ENCODE measurements at places on chromosomes 5 and 9.

DNA sequence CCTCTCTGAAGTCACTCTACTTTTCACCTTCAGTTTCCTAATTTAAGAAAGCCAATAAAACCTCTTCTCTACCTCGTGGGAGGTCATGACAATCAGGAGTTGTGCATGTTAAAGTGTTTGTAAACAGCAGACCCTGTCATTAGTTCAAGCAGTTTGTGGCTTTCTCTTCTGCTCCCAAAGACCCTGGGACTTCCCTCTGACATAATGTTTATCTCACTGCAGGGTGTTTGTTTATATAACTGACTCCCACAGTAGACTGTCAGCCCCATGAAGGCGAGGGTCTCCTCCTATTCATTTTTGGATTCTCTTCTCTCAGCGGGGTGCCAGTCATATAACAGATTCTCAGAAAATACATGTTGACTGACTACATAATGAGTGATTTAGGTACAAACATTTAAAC, 360.0 kb upstream of the ZNF462 start:
- DNase-seq, result no peak

DNA sequence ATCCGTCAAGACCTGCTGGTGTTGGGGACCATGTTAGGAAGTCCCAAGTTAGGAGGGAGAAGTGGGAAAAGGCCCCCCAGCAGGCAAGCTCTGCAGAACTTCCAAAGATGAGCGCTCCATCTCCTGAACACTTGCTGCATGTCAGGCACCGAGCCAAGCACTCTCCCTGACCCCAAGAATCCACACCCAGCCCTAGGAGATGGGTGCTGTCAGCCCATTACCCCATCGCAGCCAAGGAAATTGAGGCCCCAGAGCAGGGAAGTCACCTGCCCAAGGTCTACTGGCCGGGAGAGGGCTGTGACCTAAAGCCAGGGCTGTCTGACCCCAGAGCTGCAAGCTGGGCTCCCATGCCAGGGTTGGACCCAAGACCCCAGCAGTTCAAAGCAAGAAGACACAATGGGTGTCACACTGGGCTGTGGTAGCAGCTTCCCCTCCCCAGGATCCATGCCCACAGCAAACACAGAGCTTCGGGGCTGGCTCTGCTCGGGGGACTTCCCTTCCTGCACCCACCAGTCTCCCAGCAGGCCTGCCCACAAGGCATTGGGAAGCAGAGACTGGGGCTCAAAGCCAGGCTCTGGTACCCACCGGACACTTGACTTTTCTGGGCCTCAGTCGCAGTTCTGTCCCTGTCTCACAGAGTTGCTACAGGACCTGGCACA, 13.5 kb downstream of the EEIG1 start:
- no peak for DNase-seq

GRCh38 chr5:37086466-37087173, 162.6 kb downstream of the CPLANE1 start:
- DNase-seq, result no peak

DNA sequence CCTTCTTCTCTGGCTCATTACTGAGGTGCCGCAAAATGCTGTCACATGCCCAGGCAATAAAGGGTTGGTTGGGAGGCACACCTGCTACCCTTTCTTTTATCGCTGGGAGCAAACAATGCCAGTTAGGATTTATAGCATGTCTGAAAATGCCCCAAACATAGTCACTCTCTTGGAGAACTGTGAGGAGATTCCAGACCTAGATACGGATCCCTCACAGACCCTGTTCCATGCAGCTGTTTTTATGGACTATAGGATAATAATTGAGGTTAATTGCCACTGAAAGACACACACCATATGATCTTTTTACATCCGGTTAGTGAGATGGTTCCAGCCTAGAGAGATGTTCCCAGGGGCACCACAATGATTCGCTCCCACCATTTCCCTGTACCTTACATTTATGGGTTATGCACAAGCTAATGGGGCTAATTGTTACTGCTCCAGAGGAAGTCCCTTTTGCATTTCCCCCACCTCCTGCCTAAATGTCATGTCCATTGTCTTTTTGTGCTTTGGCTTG, 318.1 kb downstream of the PIK3R1 start:
- no peak for DNase-seq

- no peak for DNase-seq
These were observed 28.4 kb downstream of the ZFP62 start for GRCh38 chr5:180832638-180833068.

DNA sequence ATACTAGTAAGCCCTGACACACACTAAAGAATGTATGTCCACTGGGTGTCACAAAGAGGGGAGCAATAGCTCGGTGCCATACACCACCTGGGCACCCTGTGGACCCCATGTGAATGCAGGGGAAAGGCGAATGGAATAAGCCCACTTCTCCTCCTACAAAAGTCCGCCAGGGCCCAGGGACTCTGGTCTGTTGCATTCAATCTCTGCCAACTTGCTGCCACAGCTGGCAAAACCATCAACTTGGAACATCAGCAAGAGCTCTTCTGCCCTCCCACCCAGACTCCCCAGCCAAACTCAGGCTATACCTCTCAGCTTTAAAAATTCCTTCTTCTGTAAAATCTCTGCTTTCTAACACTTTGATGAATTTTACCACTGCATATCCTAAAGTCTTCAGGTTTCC, 54.5 kb downstream of the PFDN1 start:
- no peak for DNase-seq

- DNase-seq, result no peak
These were observed 17.9 kb upstream of the GDNF start for GRCh38 chr5:37857696-37858095.

- DNase-seq, result no peak
These were observed 4.2 kb downstream of the SMC5 start for GRCh38 chr9:70262948-70263347.

DNA sequence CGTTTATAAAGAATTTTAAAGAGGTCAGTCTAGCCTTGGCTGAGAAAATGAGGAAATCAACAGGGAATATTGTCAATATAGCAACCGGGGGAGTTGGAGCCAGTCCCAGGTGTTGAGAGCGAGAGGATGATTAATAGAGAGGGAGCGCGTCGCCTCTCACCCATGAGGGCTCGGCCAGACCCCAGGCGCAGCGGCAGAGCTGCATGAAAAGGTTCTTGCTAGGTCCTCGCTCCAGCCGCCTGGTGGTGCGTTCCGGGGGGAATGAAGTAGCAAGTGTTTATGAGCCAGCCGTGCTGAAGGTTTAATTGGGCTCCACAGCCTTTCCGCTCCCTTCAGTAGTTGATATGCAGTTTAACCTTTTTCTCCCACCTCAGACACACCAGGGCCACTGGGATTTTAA, 167.3 kb upstream of the IRX1 start:
- DNase-seq, result no peak

GRCh38 chr5:154836225-154836624, 14.2 kb downstream of the FAXDC2 start:
- DNase-seq, result no peak

- DNase-seq, result no peak
These were observed 428.2 kb downstream of the ANXA1 start for GRCh38 chr9:73579823-73580222.

GRCh38 chr9:16484744-16485143, 385.7 kb downstream of the BNC2 start:
- DNase-seq, result no peak

GRCh38 chr5:124080256-124080655, 568.3 kb downstream of the CSNK1G3 start:
- no peak for DNase-seq

DNA sequence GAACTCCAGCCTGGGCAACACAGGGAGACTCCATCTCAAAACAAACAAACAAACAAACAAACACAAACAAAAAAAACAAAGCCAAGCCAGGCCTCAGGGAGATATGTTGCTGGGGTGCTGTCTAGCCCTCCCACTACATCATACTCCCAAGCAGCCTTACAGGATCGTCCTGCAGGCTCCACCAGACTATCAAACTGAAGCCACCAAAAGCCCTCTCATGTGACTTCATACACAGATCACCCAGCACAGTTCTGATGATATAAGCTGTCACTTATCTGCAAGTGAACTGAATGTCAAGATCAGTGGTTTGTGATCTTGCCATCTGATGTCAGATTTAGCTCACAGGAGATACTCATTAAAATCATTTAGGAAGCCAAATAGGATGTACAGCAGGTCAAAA, 43.3 kb downstream of the WDR41 start:
- no peak for DNase-seq

- DNase-seq, result no peak
These were observed 102.2 kb upstream of the TARS1 start for GRCh38 chr5:33338336-33339110.

DNA sequence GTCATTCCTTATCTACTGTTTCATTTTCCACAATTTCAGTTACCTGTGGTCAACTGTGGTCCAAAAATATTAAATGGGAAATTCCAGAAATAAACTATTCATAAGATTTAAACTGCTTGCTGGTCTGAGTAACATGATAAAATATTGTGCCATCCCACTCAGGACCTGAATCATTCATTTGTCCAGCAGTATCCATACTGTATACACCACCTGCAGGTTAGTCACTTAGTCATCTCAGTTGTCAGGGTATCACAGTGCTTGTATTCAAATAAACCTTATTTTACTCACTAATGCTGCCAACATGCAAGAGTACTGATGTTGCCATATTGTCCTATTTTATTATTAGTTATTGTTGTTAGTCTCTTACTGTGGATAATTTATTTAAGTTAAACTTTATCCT, 139.7 kb downstream of the FBXO4 start:
- no peak for DNase-seq

- no peak for DNase-seq
These were observed 29.5 kb upstream of the PLIN2 start for GRCh38 chr9:19156805-19157204.

DNA sequence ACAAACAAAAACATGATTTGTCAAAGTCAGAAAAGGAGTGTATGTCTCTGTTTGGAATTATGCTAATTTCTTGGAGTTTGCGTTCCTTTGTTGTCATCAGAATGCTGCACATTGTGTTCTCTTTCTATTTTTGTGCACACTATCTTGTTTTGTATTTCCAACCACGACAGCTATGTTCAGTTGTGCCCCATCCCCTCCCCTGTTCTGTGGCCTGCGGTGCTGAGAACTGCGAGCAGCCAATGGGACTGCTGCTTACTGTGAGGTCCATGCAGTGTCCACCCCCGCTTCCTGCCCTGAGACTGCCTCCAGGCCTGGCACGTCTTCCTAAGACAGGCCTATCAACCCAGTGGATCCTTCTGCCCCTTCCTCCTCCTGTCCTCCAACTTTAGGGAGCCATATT, 76.8 kb downstream of the PALM2AKAP2 start:
- peak; percentile 71 for DNase-seq

- DNase-seq, result no peak
These were observed 5.8 kb downstream of the C5orf22 start for GRCh38 chr5:31537851-31538250.

GRCh38 chr5:14408969-14409586, 172.5 kb upstream of the OTULINL start:
- DNase-seq, result no peak

GRCh38 chr5:101897914-101898313, 398.2 kb downstream of the SLCO4C1 start:
- DNase-seq, result no peak

- DNase-seq, result no peak
These were observed 76.6 kb downstream of the PTPDC1 start for GRCh38 chr9:94160594-94161501.

DNA sequence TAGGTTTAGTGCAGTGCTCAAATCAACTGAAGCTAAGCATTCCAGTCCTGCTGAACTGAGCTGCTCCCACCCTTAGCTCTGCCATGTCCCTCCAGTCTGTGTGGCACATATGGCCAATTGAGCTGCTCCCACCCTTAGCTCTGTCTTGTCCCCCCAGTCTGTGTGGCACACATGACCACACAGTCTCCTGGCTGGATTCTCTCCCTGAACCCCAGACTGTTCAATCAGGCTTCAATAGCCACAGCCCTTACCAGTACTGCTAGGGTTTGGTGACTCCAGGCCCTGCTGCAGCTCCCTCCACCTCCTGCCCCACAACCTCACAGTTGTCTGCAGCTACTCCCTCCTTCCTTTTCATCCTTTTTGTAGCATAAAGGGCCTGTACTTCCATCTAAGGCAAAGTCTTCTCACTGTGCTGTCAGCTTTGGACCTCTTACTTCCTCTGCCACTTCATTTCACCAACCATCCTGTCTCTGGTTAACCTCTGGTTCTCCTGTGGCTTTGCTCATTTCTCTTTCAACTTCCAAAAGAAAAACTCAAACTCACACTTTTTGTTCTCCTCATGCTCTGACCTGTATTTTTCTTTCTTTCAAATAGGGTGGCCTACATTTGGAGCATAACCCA, 50.8 kb downstream of the ADAMTS12 start:
- DNase-seq, result no peak

GRCh38 chr9:109981091-109981490, 201.1 kb downstream of the PALM2AKAP2 start:
- no peak for DNase-seq

- no peak for DNase-seq
These were observed 37.5 kb downstream of the SPOCK1 start for GRCh38 chr5:137461391-137462264.

DNA sequence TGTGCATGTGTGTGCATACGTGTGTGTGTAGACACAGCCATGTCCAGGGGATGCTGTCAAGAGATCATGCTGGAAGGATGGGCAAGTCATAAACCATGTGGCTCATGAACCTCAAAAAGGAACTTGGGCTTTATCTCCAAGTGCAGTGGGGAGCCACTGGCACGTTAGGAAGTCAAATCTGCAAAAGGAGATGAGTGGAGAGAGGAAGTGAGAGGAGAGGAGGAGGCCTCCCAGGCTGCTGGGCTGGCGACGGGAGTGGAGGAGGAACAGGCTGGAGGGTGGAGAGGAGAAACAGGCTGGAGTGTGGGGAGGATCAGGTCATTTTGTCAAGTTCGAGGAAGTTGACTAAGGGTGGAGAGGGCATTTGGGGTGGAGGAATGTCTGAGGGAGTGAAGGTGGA, 29.2 kb upstream of the TIFAB start:
- no peak for DNase-seq

- DNase-seq, result no peak
These were observed 58.5 kb upstream of the ANXA1 start for GRCh38 chr9:73093016-73093739.

GRCh38 chr5:122304471-122305215, 7.4 kb upstream of the SNCAIP start:
- no peak for DNase-seq

DNA sequence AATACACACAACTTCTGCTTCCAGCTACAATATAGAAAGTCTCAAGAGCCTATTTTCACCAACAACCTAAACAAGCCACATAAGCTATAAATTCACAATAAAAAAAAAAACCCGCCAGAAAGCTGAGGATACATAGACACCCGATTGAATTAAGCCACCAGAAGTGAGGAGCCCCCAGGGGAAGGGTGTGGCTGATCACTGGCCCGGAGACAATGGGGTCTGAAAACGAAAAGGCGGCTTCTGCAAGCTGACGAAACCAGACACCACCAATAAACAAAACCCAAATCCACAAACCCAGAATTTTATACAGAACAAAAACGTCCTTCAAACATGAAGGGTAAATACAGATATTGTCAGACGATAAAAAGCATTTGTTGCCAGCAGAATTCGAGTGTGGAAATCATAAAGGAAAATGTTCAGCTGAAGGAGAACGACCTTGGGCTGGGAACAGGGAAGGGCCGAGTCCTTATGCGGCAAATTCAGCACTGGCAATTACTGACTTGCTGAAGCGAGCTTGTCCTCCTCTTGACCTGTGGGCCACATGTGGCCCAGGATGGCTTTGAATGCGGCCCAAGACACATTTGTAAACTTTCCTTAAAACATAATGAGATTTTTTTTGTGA, 39.6 kb upstream of the CEP72 start:
- no peak for DNase-seq

Measured in heart right ventricle (tissue), 16 donors.